ENCODE measurements at places on chromosomes 4 and X. TPM values are rescaled to one million over a fixed set of nuclear protein-coding genes. Genes with fewer than 3 reads are reported as not detected.

TDO2 gene
- polyA plus RNA-seq, result 0.61 TPM

SPANXB1 gene
- polyA plus RNA-seq, result not detected

PWWP3B gene
- polyA plus RNA-seq, result 1.3 TPM

RAPGEF2 gene
- polyA plus RNA-seq, result 7.4 TPM

ARMCX4 gene
- 16.4 TPM for polyA plus RNA-seq

VEGFD gene
- polyA plus RNA-seq, result 0.46 TPM

F8A2 gene
- polyA plus RNA-seq, result not detected

GAGE13 gene
- polyA plus RNA-seq, result not detected

CFI gene
- polyA plus RNA-seq, result 19.2 TPM

POLN gene
- 14.7 TPM for polyA plus RNA-seq

C4orf33 gene
- polyA plus RNA-seq, result 4.6 TPM

All from adipose tissue (tissue), 3 donors.